ENCODE measurements at places on chromosomes 6 and 20.

DNA sequence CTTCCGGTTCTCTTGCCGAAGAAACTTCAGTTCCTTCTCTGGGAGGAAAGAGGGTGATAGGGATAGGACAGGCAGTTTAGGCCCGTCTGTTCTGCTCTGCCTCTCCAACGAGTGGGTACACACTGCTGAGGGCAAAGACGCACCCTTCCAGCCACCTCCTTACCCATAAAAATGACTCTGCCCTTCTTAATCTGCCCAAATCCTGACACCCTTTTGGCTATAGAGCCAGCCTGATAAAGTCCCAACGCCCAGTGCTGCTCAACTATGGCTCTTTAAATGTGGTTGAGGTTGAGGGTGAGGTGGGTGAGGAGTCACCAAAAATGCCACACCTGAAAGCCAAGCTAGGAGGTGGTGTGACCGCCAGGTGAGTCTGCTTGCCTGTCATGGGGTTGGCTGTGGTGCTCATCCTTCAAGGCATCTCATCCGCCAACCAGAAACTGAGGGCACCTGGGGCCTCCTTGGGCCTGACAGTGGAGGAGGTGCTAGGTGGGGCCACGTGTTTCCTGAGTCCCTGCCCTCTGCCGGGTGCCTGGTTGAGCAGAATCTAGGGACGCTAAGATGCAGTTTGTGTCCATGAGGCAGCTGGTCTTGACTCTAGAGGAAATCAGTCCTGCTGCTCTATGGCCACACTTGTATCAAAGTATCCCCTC lies 16.3 kb downstream of the CCDC167 start:
- DNase-seq = no peak

GRCh38 chr6:63643862-63644261 lies 8.3 kb downstream of the PHF3 start:
- no peak for DNase-seq

GRCh38 chr6:79208816-79209215 lies 25.7 kb downstream of the HMGN3 start:
- DNase-seq = no peak

- no peak for DNase-seq
Observed at GRCh38 chr6:150150821-150151646, 8.2 kb downstream of the PPP1R14C start.

GRCh38 chr20:64065974-64066343 lies 3.0 kb downstream of the TCEA2 start:
- no peak for DNase-seq

DNA sequence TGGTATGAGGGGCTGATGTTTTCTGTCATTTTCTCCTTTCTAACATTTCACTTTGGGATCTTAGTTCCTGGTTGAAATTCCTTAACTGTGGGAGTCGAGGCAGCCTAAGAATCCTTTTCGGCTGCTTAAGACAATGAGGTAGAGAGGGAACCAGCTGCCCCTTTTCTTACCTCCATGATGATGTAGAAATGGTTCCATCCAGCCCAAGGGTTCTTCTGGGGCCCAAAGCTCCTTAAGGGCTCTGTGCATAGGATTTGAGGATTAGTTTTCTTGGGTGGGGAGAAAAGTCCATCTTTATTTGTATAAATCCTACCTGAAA lies 33.5 kb downstream of the SYNJ2 start:
- no peak for DNase-seq

DNA sequence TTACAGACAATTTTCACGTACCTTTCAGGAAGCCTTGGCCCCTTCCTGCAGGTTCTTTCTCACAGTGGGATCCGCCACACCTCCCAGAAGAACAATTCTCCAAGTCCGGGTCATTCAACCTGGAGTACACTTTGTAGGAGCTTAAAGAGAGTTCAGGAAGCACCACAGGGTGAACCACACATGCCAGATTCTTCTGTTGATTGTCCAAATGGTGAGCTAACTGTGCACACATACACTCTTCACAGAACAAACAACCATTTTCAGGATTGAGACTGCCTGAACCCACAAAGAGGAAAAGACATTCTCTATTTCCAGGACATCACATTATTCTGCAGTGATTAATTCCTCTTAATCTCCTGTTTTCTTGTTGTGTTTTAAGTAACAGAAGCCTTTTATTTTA lies 51.0 kb downstream of the SCGN start:
- DNase-seq = no peak

DNA sequence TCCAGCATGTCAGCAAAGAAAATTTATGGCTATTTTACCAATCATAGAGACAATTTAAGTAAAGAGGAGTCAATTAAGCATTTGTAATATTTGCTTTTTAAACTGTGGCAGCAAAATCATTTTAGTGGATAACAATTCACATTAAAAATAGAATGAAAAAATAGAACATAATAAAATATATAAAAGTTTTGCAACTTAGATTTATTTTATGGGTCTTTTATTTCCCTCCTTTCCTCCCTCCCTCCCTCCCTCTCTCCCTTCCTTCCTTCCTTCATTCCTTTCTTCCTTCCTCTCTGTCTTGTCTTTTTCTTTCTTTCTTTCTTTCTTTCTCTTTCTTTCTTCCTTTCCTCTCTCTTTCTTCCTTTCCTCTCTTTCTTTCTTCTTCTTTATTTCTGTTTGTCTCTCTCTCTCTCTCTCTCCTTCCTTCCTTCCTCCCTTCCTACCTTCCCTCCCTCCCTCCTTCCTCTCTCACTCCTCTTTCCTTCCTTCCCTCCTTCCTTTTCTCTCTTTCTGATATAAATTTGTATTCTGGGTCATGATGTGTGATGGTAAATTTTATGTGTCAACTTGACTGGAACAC lies 610.9 kb upstream of the CITED2 start:
- DNase-seq = no peak

DNA sequence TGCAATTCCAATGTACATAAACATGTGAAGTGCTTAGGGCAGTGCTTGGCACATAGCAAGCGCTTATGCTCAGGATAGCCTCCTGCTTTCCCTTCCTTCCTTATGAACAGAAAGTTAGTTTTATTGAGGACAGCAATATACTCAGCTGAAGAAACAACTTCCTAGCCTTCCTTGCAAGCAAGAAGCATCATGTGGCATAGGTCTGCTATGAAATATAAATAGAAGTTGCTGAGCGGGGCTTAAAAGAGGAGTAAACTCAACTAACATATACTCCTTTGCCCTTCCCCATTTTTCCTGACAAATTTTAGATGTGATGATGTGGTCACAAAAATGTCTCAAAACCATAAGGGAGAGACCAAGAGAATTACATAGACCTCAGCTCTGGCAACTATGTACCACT lies 98.9 kb downstream of the KIF16B start:
- DNase-seq = no peak

- no peak for DNase-seq
Observed at GRCh38 chr6:11891547-11891946, 112.9 kb upstream of the ADTRP start.

- DNase-seq = no peak
Observed at GRCh38 chr6:39223555-39223954, 5.7 kb downstream of the KCNK5 start.

DNA sequence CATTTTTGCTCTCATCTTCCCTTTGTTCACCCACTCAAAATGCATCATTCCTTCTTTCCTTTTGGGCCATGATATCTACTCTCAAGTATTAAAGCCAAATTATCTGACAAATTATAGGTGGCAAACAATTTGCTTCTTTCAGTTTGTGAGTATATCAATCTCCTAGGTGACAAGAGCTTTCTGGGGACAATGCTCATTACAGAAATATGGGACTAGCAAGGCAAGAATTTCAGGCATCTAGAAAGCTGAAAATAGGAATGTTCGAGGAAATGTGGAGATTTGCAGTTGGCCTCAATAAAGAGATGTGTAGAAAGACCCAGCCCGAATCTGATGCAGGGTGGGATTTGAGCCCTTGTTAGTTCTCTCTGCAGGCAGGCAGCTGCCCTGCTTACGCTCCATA lies 71.8 kb downstream of the ALDH8A1 start:
- no peak for DNase-seq
